ENCODE measurements at places on chromosomes 13 and 19.

- no peak for DNase-seq
Observed at GRCh38 chr13:39918620-39919236, 263.3 kb downstream of the COG6 start.

DNA sequence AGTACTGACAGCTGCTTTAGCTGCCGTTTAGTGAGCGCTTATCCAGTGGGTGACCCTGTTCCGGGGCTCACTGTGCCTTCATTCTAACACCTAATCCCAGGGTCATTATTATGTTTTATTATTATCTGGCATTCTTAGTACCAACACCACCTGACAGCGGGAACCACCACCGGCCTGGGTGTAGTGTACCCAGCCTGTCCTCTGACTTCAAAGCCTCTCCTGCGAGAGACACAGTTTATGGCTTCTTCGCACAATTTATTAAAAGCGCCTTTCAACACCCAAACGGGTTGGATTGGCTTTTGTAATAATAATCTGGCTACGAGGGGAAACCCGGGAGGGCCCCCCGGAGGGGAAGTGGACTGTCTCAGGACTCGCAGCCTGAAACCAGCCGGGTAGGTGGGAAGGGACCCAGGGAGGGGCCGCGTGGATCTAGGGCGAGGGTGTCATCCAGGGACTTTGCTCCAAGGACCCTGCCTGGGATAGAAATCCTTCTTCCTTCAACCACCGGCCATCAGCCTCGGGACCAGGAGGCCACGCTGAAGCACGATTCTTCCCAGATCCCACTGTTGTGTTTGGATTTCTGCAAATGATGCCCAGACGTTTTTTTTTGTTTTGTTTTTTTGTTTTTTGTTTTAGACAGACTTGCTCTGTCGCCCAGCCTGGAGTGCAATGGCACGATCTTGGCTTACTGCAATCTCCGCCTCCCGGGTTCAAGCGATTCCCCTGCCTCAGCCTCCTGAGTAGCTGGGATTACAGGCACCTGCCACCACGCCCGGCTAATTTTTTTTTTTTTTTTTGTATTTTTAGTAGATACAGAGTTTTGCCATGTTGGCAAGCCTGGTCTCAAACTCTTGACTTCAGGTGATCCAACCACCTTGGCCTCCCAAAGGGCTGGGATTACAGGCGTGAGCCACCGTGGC lies 1.6 kb upstream of the ZBTB7A start:
- no peak for DNase-seq

DNA sequence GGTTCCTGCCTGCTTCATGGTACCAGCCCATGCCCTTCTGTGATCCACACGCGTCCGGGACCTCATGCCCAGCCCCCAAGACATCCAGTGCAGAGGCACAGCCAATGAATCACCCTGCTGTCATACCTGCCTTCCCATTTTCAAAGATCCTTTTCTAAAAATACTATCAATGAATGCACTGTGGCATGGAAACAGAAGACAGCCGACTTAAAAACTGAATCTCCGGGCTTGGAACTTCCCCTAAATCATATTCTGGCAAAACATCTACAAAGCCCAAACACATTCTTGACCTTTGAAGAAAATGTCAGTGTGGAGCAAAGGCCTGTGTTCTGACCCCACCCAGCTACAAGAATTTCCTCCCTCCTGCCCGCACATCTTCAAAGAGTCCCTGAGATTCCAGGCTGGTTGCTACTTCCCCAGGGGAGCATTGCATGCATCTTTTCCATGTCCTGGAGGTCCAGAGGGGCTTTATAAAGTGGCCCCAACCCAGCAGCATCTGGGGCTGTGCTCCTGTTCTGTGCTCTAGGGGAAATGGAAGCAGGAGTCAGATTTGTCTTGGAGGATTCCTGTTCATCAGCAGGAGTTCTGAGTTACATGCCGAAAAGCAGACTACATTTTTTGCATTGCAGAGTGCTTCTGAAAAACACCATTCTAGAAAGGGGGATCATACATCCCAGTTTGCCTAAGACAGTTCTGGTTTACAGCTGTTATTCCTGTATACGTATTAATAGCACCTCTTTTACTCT lies 135.2 kb downstream of the USP12 start:
- no peak for DNase-seq

GRCh38 chr13:40470660-40471059 lies 195.8 kb downstream of the FOXO1 start:
- no peak for DNase-seq

DNA sequence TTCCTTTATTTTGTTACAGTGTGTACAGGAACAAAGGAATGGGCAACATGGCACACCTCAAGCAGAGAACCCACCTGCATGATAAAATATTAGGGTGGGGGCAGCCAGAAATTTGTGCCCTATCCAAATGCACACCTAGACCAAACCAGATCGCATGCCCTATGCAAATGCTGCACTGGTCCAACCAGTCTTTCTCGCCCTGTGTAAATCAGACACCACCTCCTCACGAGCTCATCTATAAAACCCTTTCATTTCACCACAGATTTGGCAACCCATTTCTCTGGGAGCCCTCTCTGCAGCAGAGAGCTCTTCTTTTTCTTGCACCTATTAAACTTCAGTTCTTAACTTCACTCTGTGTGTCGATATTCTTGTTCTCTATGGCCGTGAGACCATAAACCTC lies 1559.2 kb downstream of the SLITRK1 start:
- no peak for DNase-seq

- DNase-seq: no peak
Observed at GRCh38 chr13:112648966-112649690, 40.7 kb upstream of the ATP11A start.

DNA sequence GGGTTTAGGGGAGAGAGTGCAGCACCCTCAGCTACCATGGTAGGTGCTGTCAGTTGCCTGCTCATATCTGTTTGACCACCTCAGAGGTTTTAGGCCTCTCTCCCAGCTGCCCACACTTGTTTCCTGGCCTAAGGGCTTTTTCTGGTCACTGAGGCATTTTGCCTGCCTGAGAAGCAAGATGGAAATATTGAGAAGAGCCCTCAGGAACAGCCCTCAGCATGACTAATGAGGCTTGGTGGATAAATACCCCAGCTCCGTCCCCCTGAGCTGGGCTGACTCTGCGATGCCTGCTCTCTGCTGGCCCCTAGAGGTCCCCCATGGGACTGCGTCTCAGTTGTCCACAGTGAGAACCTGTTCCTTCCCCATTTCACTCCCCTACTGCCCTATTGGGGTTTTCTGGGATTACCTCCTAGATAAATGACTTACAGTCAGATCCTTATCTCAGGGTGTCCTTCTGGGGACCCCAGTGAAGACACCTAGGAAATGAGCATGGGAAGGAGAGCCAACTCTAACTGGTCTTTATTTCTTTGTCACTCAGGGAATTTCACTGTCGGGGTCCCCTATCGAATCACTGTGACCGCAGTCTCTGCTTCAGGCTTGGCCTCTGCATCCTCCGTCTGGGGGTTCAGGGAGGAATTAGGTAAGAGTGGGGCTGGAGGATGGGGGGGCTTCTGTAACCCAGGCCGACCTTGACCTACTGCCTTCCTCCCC lies 13.3 kb downstream of the PALM3 start:
- DNase-seq: peak; percentile 53

GRCh38 chr19:1668486-1669270 lies 16.3 kb upstream of the TCF3 start:
- no peak for DNase-seq

GRCh38 chr13:73251626-73252265 lies 192.9 kb downstream of the KLF5 start:
- DNase-seq: no peak

GRCh38 chr13:43424412-43424811 lies 362.4 kb downstream of the ENOX1 start:
- DNase-seq: no peak

DNA sequence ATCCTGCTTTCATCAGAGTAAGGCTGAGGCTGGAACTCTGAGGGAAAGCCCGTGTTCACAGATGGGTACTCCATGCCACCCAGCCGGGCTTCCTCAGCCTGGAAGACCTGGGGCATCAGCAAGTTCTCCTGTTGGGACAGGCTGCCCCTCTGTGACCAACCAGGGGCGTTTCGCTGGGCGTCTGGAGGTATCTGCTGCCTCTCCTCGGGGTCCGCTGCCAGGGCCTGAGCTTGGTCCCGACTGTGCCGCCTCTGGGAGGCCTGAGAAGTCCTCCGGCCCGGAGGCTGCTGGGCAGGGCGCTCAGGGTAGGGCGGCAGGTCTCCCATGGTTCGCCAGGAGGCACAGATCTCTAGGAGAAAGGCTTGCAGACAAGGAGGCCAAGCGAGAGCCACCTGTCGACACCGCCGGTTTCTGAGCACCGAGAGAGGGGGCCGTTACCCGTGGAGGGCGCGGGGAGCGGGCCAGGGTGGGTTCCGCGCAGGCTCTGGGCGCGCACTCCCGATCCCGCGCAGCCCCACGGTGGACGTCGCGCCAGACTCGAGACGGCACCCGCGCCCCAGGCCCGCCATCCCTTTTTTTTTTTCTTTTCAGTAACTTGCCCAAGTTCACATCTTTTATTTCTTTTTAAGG lies at the start of gene RSPH6A:
TSS of gene RSPH6A (minus strand) at position 458 of the 630 bp plus-strand sequence. CDS start at position 326, 132 bp downstream.
- no peak for DNase-seq

GRCh38 chr19:58349590-58349989 lies 3.7 kb downstream of the A1BG start:
- DNase-seq: no peak

- DNase-seq: no peak
Observed at GRCh38 chr13:67505376-67505775, 275.2 kb upstream of the PCDH9 start.

DNA sequence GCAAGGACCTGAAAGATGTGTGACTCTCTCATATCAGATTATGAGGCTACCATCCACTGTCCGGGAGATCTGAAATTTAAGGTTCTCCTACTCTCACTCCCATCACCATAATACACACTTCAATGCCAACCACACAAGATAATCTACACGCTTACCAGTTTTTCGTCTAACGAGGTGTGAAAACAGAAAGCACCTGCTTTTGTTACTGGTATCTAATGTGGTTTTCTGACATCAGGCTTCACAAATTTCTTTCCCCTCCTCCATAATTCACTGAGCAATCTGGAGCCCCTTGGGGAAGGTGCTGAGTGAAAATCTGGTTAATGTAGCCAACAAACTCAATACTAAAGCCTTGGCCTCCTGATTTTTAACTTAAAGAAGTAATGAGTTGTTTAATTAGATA lies 10.1 kb upstream of the LRCH1 start:
- no peak for DNase-seq

Data from T-helper 2 cell (primary cell).